ENCODE measurements at places on chromosomes 3 and 15. TPM values are rescaled to one million over a fixed set of nuclear protein-coding genes. Genes with fewer than 3 reads are reported as not detected.

DNA sequence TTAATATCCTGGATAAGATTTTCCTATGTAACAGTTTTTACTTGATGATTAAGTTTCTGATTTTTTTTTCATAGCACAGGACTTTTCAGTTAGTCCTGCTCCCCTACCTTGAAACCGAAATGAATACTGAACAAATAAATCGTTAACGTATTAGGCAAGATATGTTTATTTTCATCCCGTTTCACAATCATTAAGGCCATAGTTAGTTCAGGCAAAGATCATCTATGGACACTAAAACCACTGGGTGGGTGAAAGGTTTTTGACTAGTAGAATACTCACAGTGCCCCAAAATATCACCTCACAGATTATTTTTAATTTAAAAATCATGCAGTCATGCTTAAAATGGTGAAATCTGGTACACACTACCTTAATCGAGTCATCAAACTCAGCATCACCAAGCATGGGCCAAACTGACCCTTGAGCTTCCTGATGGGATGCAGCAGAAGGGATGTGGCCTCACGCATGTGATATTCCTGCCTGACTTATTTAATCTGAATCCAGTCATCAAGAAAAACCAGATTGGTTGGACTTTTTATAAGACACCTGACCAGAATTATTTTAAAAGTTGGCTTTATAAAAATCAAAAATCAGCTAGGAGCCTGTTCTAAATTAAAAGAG, 365.0 kb downstream of the LPP start:
- DNase-seq, result no peak

Gene GASK1A
- not detected for total RNA-seq

Gene ASB14
- not detected for total RNA-seq

- no peak for DNase-seq
Measured at GRCh38 chr3:9137676-9138075, 111.8 kb downstream of the SRGAP3 start.

GRCh38 chr3:40468018-40468417, 8.9 kb upstream of the ZNF619 start:
- DNase-seq, result no peak

- no peak for DNase-seq
Measured at GRCh38 chr3:43087249-43087776, 18.6 kb downstream of the POMGNT2 start.

DNA sequence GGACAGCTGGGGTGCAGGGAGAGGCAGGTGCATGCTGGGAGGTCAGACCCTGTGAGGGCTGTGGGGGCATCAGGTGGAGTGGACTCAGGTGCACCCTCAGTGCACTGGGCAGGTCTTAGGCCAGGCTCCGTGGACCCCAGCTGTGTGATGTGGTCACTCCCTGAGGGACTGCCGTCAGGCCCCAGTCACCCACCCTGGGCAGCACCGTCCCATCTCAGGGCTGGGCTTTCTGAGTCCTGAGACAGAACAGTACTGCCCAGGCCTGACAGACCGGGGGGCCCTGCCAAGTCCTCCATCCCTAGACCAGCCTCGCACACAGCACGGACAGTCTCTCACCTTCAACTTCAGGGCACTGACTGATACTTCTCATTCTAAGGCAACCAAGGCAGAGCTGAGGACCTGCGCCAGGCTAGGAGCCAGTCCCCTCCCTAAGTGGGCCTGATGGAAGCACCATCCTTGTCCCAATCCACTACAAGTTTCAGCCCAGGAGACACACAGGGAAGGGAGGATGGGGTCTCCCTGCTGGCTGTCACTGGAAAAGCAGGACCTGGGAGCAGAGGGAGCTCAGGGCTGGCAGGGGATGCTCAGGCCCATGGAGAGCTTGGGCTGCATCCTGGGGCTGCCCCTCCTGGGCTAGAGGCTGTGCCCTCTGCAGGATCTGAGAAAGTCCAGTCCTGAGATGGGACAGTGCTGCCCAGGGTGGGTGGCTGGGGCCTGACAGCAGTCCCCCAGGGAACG, 86.3 kb downstream of the LMLN start:
- no peak for DNase-seq

GRCh38 chr3:133987136-133987535, 42.6 kb downstream of the SLCO2A1 start:
- no peak for DNase-seq

DNA sequence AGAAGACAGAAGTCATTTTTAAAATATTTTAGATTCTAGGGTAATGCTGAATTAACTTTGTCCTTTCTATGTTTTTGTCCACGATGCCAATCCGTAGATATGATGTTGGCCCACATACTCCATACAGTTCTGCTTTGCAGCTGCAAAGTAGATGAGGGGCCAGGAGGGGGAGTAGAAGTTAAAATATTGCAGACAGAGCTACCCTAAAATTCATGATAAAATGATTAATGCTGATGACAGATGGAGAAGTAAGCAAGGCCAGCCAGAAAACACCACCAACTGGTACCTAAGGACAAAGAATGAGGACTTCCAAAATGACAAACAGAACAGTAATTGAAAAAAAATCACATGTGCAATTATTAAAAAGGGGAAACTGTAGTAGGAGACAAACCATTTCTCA, 756.6 kb upstream of the ARPP21 start:
- DNase-seq, result peak; percentile 63

Gene PLCB2
- 0.75 TPM for total RNA-seq

GRCh38 chr3:10173095-10173925, 8.6 kb downstream of the IRAK2 start:
- peak; percentile 23 for DNase-seq

Gene ZBTB20
- 26.4 TPM for total RNA-seq

GRCh38 chr3:196655496-196655895, 16.0 kb downstream of the NRROS start:
- DNase-seq, result no peak

GRCh38 chr3:142963516-142964448, at the start of gene PAQR9:
Gene PAQR9 (minus strand): TSS chr3:142963674. CDS start chr3:142963336, 338 bp downstream.
- no peak for DNase-seq

Gene CCR3
- not detected for total RNA-seq

DNA sequence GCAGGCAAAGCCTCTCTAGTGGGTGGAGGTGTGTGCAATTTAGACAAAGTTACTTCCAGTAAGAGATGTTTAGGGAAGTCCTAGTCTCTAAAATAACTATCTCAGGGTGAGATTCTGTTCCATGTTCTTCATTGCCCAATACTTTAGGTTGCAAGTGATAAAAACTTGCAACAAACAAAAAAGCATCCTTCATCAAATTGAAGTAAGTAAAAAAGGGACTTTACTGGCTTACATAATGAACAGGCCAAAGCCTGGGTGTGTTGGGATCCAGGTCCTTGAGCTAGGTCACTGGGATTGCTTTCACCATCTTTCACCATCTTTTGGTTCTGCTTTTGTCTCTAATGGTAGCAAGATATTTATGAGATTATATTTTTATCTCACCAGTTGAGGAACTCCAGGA, 38.3 kb downstream of the CX3CR1 start:
- DNase-seq, result no peak

DNA sequence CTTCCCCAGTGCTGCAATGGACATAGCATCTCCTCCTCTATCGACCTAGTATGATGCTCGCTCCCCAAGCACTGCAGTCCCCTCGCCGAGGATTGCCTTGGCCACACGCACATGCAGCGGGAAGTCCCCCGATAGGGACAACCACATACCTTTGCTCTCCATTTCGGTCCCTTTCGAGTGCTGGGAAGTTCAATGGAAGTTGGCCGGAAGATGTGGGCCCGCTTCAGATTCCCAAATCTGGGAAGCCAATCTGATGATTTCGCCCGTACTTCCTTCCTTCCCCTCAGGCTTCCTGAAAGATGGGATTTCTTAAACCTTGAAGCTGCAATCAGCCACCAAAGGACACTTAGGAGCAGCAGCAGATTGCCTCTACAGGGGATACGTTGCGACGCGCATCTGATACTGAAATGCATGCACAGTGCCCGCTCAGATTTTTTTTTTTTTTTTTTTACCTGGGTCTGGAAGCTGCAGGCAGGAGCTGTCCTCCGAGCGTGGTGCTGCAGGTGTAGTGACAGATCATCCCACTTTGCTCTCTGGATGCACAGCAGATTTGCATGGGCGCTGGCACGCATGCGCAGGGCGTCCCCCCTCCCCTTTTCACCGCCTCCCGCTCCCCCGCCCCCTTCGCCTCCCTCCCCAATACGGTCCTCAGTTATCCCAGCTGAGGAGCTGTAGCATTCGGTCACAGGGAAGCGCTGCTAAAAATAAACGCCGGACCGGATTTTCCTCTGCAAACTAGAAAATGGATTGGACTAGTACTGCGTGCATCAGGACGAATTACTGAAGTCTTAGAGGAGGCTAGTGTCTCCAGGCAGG, at the start of gene FGF12:
Gene FGF12 (minus strand): TSS at position 510 of the 816 bp plus-strand sequence.
- peak; percentile 15 for DNase-seq

- no peak for DNase-seq
Measured at GRCh38 chr3:171744158-171744741, 66.0 kb downstream of the PLD1 start.

Gene C3orf20
- not detected for total RNA-seq
